Stimulated activated CD4-positive, alpha-beta T cell treated with anti-CD3 and anti-CD28 coated beads, Interleukin-4, amount 100 ng/mL, for 48 hours (primary cell): ENCODE measurements at places on chromosomes 2 and 18.

DNA sequence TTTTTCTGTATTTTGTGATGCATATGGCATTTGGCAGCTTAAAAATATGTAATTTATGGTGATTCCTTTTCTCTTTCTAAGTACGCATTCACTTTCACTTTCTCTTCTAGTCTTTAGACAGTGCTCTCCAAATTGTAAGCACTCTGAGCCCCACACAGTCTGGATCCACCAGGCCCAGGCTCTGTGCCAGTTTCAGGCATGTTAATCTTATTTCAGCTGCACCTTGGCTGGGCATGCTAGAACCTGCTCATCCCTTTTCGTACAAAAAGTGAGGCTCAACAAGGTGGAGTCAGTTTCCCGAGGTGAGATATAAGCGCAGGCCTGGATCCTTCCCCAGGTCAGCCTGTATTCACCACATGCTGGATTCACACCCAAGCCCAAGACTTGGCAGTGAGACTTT, 203.9 kb downstream of the MTX2 start:
- no peak for DNase-seq

DNA sequence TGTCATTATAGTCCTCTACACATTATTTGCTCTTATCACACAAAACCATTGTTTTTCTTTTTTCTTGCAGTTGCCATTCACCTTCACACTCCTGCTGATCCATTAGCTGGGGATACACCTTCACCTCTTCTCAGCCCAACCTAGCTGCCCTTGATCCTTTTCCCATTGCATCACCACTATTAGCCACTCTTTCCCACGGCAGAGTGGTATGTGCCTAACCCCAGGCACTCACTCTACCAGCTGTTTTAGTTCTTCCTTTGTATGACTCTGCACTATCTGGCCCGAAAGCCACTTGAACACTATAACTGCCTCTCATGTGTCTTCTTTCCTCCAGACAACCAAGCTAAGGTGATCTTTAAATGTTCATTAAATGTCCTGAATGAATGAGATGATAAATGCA, 145.4 kb upstream of the PIK3C3 start:
- no peak for DNase-seq

DNA sequence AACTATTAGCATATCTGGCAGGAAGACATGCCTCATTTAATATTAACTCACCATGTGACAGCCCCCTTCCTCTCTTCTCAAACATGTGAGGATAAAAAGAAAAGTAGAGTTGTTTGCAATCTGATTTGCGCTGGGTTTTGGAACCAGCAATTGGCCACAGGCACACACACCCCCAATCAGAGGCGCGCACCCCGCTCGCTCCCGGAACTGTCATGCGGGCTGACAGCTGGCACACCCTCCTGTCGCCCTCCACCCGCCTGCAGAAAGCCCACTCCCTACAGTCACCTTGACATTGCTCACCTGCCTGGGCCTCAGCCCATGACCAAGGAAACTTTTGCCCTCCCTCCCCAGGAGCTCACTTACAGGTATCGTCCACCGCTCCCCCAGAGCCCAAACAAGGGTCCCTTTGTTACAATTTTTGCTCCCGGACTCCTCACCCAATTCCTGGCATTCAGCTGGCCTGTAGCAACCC, 1.1 kb downstream of the COBLL1 start:
- DNase-seq: no peak

- DNase-seq: no peak
Observed at GRCh38 chr18:60049172-60049571, 149.4 kb downstream of the PMAIP1 start.

GRCh38 chr2:105526000-105526925, 127.4 kb upstream of the FHL2 start:
- no peak for DNase-seq

DNA sequence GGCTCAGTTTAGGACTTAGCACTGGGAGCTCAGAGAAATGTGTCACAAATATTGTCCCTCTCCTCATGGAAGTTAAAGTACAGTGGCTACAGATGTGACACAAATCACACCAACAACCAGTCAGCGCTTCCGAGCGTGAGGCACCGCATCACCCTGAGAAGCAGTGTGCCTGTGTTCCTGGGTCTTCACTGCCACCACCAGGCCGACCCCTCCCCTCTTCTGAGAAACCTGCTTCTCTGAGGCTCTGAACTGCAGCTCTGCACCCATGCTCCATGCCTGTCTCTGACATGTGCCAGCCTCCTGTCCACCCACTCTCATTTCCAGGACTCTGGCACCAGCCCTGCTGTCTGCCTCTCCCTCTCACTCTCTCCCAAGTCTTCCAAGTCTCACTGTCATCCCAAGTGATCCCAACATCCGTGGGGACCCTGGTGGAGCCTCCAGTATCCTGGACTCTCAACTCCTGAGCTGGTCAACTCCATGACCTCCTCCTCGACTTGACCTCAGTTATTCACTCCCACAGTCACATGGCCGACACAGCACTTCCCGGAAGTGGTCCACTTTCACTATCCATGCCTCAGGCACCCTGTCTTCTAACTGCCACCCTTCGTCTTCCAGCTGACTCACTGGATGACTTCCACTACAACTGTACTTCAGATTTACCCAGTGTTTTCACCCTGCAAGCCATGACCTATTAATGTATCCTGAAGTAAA, 73.5 kb downstream of the FBXO15 start:
- DNase-seq: no peak

GRCh38 chr2:99634234-99634633, 144.4 kb upstream of the REV1 start:
- no peak for DNase-seq

DNA sequence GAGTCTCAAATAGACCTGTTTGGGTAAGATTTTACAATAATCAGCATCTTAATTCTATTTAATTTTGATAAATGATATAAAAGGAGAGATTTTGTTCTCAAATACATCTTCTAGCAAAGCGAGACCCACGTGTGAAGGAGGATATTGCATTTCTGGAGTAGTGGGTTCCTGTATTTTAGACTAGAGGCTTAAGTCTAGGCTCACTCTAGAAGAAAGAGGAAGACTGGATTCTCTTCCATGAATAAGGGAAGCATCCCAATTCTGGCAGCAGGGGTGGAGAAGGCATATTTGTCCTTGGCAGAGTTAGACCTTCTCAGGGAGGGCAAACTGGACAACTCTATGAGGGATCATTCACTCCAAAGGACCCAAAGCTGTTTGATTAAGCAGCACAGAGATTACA, 11.3 kb upstream of the FAM228A start:
- DNase-seq: no peak

GRCh38 chr2:106798826-106799552, 87.0 kb downstream of the ST6GAL2 start:
- no peak for DNase-seq

DNA sequence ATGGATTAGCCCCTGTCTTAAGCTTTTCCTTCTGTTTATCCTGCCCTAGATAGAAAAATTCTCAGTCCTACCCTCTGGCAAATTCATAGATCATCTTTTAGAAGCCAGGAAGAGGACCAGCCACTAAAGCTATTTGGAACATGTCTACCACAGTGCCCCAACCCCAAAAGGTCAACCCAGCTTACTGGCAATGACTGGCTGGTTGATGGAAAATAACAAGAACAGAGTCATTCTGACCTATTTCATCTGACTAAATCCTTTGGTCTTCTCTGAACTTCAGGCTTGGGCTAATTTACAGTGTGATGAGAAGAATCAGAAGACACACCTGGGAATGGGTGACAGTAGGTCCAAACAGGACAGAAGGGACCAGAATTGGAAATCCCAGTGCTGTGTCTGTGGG, 227.3 kb upstream of the CCDC68 start:
- no peak for DNase-seq

DNA sequence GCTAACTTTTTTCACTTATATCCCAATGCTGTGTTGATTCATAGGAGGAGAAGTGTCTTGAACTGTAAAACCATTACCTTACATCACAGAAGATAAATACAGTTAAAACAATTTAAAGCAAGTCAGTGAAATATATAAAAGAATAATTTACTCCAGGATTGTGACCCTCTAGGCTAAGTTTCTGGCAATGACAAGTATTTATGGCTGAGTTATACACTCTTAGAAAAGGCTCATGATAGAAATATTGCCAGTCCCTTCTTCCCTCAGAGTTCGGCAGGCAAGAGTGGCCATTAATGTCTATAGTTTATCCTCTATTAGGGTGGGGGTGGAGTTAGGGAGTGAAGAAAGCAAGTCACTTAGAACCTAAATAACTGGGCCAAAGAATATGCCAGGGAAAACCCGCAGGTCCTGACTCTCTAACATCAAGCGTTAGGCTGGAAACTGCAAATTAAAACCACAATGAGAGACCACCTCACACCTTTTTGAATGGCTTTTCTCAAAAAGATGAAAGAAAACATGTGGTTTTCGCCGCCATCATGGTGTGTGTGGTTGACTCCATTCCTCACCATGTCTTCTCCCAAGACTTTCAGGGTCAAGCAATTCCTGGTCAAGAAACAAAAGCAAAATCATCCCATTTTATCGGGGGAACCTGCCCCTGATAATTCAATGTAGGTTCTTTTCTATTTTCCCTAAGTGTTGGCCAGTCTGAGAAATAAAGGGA, 69.3 kb downstream of the CD226 start:
- DNase-seq: no peak

- DNase-seq: no peak
Observed at GRCh38 chr2:2012505-2012904, 268.2 kb upstream of the PXDN start.

GRCh38 chr2:85790032-85790431, 36.2 kb downstream of the ATOH8 start:
- no peak for DNase-seq

DNA sequence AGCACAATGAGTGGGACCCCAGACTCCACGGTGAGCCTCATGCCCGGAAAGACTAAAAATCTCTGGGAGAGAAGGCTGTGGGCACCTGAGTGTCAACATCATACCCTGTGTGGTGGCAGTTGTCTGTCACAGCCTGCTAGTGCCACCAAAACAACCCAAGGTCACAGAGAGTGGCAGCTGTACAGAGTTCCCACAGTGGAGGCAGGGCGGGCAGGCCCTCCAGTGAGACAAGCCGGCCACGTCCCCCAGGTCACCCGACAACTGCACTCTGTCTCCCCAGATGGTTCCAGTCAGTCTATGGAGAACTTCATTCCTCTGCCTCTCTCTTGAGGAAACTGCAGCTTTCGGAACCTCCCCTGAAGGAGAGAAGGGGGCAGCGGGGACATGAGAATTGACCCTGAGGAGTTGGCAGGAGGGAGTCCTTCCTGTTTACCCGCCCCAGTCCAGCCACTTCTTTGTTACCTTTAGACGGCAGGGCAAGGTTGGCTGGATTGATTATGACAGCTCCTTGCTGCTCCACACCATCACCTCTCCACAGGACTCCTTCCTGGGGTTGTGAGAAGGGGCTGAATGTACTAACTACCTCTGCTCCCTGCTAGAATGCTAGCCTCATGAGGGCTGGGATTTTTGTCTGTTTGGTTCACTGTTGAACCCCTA, 11.3 kb upstream of the FIGLA start:
- DNase-seq: no peak

- no peak for DNase-seq
Observed at GRCh38 chr2:104434318-104434792, 419.6 kb upstream of the POU3F3 start.

DNA sequence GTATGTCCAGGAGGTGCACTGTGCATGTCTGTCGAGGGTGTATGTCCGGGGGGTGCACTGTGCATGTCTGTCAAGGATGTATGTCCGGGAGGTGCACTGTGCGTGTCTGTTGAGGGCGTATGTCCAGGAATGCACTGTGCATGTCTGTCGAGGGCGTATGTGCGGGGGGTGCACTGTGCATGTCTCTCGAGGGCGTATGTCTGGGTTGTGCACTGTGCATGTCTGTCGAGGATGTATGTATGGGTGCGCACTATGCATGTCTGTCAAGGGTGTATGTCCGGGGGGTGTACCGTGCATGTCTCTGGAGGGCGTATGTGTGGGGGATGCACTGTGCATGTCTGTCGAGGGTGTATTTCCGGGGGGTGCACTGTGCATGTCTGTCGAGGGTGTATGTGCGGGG, 249.3 kb upstream of the MYT1L start:
- DNase-seq: no peak

DNA sequence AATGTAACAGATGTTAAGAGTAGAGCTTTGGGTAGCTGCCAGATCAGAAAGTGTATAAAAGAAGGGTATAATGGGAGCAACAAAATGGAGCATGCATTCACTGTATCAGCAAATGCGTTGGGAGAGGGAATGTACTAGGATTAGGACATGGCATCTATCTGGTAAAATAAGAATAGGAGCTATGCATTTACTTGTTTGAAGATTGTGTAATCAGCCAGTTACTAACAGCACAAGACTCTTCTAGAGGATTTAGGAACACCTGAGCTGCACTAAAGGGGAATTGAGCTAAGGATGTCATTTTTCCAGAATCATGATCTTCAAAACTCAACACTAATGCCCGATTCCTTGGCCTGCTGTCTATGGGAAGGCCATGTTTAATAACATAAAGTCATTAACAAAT, 394.2 kb upstream of the TNP1 start:
- DNase-seq: no peak

GRCh38 chr18:4040391-4041092, 414.6 kb downstream of the DLGAP1 start:
- DNase-seq: no peak

DNA sequence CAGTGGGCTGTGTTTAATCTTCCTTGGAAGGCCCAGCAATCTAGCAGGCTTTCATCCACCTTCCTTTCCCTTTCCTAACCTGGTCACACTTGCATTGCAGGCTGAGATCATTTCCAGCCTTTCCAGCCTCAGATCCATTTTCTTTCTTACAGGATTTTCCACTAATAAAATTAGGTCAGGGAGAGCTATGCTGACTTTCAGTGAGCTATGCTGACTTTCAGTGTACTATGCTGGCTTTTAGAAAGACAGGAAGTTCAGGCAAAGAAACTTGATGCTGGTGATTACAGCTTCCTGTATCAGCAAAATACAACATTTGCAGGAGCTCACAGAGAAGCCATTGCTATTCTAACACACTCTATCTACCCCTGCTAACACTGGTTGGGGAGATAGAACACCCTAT, 735.0 kb downstream of the CCDC85A start:
- DNase-seq: no peak

DNA sequence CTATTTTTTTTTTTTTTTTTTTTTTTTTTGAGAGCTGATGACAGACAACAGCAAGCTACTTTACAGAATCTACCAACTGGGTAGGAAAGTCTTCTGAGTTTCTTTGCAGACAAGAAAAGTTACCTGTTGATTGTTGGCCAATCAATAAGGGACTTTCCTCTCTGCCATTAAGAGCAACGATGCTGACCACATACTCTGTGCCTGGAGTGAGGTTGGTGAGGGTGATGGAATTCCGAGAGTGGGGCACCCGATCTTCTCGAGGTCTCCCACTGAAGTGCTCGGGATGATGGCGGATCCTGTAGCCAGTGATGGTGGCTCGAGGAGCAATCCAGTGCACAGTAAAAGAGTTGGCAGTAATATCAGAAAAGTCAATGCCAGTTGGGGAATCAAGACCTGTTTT, 49.3 kb downstream of the FN1 start:
- no peak for DNase-seq

- DNase-seq: no peak
Observed at GRCh38 chr18:2686349-2686968, 30.9 kb downstream of the SMCHD1 start.
